RWPE2 (cell line): ENCODE measurements at places on chromosomes 11 and 22.

GRCh38 chr11:22711071-22711770 lies 44.8 kb downstream of the GAS2 start:
- DNase-seq, result peak; percentile 72

- no peak for DNase-seq
Measured at GRCh38 chr11:2945031-2945756, 16.0 kb upstream of the PHLDA2 start.

DNA sequence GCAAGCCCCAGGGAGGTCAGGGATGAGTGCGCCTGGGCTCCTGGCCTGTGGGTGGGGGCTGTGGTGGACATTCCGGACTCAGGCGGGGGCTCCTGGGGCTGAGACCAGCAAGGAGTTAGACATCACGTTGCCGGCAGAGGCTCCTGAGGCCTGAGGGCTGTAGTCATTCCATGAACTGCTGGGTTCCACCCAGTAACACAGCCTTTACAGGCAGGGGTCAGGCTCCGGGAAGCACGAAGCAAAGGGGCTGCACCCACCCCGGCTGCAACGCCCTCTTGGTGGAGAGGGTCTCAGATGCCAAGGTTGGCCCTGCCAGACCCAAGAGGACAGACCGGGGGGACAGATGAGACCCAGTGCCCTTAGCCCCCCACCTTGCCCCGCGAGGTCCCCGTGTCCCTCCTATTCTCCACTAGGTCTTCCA lies 9.0 kb downstream of the TNNT3 start:
- DNase-seq, result no peak

DNA sequence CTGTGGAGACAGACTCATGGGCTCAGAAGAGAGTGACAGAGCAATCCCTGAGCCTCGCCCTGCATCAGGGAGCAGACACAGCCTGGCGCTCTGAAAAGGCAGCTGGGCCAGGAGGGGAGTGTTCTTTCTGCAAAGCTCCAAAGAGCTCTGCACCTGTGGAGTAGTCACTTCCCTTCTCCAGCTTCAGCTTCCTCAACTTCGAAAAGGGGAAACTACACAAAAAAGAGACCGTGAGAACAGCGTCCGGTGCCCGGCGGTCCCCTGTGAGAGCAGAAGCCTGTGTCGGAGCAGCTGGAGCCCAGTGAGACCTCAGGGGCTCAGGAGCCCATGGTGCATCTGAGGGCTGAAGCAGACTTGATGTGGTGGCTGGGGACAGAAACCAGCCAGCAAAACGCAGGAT lies 35.1 kb downstream of the TP53I11 start:
- no peak for DNase-seq

GRCh38 chr22:19460036-19460435 lies 12.5 kb upstream of the C22orf39 start:
- DNase-seq, result no peak

- DNase-seq, result no peak
Measured at GRCh38 chr11:9377036-9377435, 7.4 kb upstream of the IPO7 start.

GRCh38 chr11:67494371-67495233 lies 10.6 kb downstream of the PITPNM1 start:
- DNase-seq, result peak; percentile 61

DNA sequence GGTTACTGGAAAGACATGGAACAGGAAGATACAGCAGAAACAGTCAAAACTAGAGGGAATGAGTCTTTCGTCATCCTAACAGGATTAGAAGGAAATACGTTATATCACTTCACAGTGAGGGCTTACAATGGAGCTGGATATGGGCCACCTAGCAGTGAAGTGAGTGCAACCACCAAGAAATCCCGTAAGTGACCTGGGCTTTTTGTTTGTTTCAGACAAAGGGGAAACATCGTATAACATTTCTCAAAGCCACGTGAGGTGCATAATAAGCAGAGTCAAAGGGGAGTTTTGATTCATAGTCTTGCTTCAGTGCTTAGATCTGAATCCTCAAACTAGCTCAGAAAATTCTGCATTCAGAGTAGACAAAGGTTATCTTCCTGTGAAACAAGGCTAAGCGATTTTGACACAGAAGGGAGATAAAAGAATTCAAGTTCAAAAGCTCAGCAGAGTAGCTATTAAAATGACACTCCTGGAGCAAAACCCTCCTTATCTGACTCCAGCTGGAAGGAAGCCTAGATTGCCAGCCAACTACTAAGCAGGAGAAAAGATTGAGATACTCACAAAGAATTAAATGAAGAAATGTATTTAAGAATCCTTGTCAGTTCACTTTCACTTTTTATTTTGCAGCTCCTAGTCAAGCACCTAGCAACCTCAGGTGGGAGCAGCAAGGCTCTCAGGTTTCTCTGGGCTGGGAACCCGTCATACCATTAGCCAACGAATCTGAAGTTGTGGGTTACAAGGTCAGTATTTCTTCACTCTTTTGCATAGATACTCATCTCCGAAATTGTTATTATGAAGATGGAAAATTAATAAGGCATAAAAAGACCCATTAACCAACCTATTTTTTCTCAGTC lies 346.4 kb upstream of the ARHGAP42 start:
- DNase-seq, result no peak

GRCh38 chr22:26170112-26170492 lies 840 bp downstream of the SEZ6L start:
- no peak for DNase-seq

DNA sequence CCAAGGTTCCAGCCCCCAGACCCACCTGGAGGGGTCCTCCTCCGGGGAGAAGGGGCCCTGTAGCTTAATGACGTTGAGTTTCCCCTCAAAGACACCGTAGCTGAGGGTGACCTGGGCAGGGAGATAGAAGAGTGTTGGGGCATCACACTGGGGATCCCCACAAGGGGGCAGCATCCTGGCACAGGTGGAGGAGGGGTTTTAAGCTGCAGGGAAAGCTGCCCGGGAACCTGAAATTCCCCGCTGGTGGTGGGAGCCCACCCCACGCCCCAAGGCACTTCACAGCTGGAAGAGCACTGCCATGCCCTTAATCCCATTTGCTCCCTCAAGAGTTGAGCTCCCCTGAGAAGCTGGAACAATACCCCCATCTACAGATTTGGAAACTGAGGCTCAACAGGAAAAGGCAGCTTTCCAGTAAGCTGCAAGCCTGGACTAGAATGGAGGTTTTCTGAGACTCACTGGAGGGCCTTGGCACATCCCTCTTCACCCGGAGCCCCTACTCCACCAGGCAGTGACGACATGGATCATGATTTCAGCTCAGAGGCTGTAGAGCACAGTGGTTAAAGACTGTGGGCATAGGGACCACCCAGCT lies 13.7 kb downstream of the MFNG start:
- DNase-seq, result no peak

- DNase-seq, result no peak
Measured at GRCh38 chr22:19287889-19288288, 3.6 kb downstream of the CLTCL1 start.

DNA sequence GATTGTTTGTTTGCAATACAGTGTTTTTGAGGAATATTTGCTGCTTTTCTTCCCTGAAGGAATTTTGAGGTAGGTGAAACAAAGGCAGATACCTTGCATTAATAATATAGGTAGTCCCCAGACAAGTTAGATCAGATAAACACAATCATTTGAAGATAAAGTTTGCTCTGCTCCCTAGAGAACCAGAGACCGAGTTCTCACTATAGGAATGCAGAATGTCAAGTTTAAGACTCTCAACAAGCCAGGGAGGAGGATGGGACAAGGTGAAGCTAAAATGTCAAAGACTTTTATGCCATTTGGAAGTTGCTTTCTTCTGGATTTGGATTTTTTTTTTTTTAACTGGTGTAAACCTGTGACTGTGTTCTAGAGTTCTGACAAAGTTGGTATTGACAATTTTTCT lies 364.7 kb downstream of the TTC28 start:
- DNase-seq, result no peak

- DNase-seq, result no peak
Measured at GRCh38 chr11:2176389-2176900, 4.8 kb upstream of the TH start.

DNA sequence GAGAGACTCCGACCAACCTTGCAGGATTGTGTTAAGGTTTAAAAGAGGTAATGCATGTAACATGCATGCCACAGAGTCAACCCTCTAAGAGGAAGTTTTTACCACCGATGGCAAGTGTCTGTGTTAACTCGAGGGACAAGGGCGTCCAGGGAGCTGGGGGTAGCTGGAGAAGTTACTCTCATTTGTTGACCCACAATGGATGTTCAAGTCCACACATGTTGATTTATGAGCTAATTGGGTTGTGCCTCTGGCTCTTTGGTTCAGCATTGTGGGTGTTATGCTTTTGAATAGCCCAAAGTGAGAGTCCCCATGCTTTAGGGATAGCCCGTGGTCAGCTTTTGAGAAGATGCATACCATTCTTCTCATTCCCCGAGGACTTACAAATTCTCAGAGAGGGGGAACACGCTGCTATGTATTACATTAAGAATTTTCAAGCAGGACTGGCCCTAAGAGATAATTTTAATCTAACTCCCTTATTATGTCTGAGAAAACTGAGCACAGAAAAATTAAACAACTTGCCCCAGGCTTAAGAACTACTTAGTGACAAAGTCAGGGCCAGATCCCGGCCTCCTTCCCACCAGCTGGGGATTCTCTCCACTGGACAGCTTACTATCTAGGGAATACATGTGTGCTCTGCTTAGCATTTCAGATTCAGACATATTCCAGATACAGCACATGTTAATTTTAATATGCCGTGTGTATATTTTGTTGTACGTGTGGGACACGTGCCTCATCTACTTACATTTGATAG lies 5.2 kb upstream of the PLET1 start:
- DNase-seq, result no peak

- no peak for DNase-seq
Measured at GRCh38 chr11:29025001-29025400, 916.8 kb downstream of the METTL15 start.

- DNase-seq, result peak; percentile 45
Measured at GRCh38 chr11:2742611-2743426, 43.0 kb upstream of the KCNQ1OT1 start.

DNA sequence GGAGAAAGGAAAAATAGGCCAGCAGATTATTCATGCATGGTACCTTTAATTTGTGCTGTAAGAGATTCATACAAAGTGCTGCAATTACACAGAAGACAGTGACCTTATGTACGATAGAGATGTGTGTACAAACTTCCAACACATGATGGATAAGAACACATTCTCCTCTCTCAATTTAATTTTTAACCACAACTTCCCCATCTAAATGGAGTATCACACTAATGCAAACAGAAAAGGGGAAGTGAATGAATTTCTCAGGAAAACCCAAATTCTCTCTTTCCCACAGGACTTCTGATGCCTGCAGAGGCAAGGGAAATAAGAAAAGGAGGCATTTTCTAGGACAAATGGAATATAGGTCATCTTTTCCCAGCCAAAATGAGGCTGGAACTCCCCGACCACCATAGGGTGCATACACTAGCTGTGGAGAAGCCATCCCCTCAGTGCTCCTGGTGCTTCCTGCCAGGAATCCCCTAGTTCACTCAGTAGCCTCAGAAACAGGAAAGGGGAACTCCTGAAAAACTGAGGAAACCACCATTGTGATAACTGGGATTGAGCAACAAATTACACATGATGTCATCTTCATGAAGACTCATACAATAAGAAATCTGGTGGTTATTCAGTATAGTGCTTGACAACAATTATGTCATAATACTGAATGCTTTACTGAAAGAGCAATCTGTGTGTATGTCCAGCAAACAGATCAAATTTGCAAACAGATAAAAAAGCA lies 22.4 kb downstream of the MMP10 start:
- no peak for DNase-seq

GRCh38 chr11:66339162-66339675 lies 3.0 kb upstream of the RIN1 start:
- peak; percentile 90 for DNase-seq

DNA sequence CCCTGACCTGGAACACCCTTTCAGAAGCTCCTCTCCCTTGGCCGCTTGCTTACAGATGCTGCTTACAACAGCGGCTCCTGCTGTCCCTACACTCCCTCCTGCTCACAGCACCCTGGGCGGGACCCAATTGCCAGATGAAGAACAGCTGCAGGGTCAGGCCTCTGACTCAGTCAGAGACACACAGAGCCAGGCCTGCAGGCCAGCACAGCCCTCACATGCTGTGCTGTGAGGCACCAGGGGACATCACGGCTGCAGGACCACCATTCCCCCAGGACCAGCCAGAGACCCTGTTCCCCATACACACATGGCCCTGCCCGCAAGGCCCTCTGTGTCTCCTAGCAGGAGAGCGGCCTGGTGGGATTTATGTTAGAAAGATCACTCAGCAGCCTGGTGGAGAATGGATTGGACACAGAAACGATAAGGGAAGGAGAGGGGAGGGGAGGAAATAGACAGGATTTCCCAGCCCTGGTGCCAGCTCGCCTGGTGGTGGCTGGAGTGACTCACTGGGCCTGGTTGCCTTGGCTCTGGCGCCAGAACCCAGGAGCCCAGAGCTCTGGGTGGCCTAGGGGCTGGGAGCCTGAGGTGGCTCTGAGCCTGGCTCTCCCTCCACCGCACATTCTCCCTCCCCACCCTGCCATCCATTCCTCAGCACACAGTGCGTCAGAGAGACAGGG lies 6.7 kb downstream of the CAPN5 start:
- peak; percentile 68 for DNase-seq

GRCh38 chr11:91978747-91979146 lies 245.9 kb upstream of the FAT3 start:
- DNase-seq, result no peak

DNA sequence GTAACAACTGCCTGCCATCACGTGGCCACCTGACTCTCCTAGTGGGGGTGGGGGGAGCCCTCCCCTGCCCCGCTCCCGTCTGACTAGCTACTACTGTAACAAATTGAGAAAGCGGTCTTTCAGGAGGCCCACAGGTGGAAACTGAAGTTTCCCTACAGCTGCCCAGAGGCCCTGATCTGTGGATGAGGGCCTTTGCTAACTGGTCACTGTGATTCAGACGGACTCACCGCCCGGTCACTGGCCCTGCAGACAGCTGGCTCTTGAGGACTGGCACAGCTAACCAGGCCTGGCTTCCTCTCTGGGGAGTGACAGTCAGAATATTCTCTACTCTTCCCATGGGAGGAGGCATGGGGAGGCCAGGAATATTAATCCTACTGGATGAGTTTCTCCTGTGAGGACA lies 116.8 kb downstream of the ARHGAP8 start:
- no peak for DNase-seq

- no peak for DNase-seq
Measured at GRCh38 chr11:89175796-89176195, 1.9 kb upstream of the TYR start.

GRCh38 chr22:50724616-50725015 lies 13.4 kb upstream of the ACR start:
- DNase-seq, result no peak

GRCh38 chr11:111402411-111402810 lies 23.3 kb upstream of the POU2AF1 start:
- DNase-seq, result no peak

- DNase-seq, result no peak
Measured at GRCh38 chr11:12692229-12693075, 18.2 kb downstream of the TEAD1 start.

DNA sequence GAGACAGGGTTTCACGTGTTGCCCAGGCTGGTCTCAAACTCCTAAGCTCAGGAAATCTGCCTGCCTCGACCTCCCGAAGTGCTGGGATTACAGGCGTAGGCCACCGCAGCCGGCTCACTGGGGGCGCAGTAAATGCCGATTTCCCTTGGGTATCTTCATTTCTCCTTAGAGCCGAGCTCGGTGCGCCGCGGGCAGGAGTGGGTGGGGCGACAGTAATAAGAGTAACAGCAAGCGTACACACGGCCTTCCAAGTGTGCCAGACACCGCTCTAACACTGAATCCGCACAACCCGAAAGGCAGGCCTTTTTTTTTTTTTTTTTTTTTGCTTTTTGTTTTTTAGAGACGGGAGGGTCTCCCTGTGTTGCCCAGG lies 500 bp upstream of the ADSL start:
- DNase-seq, result no peak

GRCh38 chr11:125329786-125330185 lies 165.2 kb downstream of the PKNOX2 start:
- no peak for DNase-seq

GRCh38 chr11:81071606-81072005 lies 1630.8 kb upstream of the TENM4 start:
- DNase-seq, result no peak
